Psoas muscle (tissue), 8 donors: ENCODE measurements at places on chromosomes 7 and 10. TPM values are rescaled to one million over a fixed set of nuclear protein-coding genes. Genes with fewer than 3 reads are reported as not detected.

GRCh38 chr7:63112764-63113712 is 885.6 kb upstream of the ZNF722 start:
- no peak for DNase-seq

- DNase-seq, result peak; percentile 68
Measured at GRCh38 chr7:94510582-94511496, 1.2 kb downstream of the CASD1 start.

DNA sequence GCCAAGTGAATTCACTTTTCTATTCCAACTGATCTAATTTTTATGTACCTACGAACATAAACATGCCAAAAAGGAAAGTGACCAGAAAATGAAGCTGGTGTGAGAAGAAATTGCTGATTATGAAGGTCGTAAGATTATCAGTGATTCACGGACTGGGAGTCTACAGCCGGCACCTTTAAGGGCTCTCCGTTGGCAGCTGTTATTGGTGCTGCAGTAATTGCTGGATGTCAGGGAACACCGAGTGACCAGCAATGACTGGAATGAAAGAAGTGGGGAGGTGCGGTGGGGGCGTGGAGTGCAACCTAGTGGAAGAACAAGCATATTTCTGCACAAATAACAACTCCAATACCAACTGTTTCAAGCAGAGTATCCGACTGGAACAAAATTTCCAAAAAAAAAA is 109.8 kb upstream of the TARP start:
- no peak for DNase-seq

GRCh38 chr7:31320675-31321074 is 19.9 kb downstream of the NEUROD6 start:
- no peak for DNase-seq

- DNase-seq, result no peak
Measured at GRCh38 chr7:132580277-132580676, 4.0 kb upstream of the PLXNA4 start.

Gene PNLIPRP1
- total RNA-seq, result not detected

DNA sequence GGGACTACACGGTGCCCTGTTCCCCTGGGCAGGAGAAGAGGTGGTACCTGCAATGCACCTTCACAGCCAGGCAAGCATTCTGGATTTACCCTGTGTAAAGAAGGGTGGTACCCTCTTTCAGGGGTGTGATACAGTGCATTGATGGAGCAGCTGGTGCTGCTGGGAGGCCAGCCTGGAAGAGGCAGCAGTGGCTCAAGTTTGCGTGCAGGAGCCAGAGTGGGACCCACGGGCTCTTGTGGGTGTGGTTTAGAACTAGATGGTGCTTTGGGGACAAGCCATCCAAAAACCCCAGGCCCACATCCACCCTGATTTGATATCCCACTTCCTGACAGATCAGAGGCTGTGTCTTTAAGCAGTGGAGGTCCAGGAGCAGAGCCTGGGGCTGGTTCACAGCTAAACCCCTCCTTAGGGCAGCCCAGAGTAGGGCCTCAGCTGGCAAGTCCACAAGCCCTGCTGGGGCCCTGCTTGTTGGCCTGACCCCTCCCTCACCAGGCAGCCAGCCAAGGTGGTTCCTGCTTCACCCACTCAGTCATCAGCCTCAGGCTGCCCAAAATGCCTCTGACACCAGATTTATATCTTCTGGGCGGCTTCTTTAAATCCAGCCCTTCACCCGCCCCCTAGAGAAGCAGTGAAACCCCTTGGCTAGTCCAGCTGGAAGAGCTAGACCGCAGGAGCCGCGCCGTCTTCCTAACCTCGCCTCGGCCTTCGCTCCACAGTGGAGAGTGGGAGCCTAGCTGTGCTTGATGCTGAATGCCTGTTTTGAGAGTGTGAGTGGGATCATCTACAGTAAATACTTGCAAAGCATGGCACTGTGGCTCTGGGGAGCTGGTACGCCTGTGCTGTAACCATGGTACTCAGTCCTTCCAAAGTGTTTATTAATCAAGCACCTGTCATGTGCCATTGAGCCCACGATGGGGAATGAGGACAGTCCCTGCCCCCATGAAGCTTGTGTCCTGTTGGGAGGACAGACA is 1.4 kb upstream of the ASIC3 start:
- DNase-seq, result peak; percentile 52

Gene CRYGN
- not detected for total RNA-seq

GRCh38 chr10:69855346-69856111 is 53.8 kb downstream of the COL13A1 start:
- DNase-seq, result no peak

- no peak for DNase-seq
Measured at GRCh38 chr10:119025776-119026175, 3.7 kb upstream of the NANOS1 start.

Gene TYW1B
- total RNA-seq, result 1.9 TPM

Gene TMEM140
- 74.1 TPM for total RNA-seq

Gene RPP38
- total RNA-seq, result 17.2 TPM

Gene SPDYE2B
- total RNA-seq, result not detected

DNA sequence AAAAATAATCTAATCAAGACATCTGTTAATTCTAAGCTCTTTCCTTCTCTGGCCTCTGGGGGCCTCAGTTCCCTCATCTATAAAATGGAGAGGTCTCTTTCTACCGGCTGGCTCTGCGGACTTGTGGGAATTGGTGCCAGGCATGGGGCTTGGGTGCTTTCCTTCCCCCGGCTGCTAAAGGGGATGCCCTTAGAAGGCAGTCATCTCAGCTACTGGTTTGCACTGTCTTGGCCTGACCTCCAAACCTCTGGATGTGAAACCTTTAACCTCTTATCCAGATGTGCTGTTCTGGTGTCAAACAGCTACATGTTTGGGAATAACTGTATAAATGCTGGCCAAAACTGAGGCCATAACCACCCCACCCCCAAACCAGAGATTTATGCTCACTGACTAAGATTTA is 320.0 kb downstream of the RPS24 start:
- no peak for DNase-seq

DNA sequence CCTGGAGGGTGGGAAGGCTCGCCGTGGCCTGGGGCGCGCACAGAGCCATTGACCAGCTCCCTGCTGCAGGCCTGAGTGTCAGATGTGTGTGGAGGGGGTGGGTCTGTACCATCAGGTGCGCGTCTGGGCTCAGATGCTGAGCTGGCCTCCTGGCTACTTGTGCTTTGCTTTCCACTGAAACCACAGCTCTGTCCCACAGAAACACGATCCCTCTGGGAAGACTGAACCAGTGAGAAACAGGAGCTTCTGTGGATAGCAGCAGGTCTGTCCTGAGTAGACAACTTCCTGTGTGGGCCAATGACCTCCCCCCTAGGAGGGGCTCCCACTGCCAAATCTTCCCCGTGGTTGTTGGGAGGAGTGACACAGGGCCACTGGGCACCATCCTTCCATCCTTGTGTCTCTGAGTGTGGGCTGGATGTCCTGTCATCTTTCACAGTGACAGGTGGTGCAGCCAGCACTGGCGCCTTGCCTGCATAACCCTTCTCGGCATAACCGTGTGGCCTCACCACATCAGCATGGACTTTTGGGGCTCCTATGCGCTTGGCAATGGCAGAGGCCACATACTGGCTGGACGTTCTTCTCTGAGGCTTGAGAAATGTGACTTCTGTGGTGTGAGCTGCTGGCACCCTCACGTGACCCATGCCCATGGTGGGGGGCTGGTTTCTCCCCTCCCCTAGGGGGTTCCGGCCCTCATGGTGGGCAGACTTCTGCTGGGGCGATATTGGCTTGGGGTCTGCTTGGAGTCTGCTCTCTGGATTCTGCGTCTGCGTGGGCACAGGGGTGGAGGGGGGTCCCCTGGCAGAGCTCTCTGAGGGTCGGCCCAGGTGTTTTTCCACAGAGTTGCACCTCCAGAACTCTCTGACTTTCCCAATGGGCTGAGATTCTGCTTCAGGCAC is 245.5 kb upstream of the GRB10 start:
- DNase-seq, result peak; percentile 55

DNA sequence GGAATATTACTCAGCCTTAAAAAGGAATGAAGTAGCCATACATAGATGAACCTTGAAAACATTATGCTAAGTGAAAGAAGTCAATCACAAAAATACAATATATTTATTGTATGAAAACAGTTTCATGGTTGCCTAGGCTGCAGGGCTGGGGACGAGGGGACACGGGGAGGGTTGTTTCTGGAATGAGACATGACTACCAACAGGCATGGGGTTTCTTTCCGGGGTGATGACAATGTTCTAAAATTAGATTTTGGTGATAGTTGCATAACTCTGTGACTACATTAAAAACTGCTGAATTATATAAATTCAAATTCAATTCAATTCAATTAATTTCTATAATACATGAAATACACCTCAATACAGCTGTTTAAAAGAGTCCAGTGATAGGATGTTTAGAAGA is 88.0 kb downstream of the ARHGAP22 start:
- no peak for DNase-seq

DNA sequence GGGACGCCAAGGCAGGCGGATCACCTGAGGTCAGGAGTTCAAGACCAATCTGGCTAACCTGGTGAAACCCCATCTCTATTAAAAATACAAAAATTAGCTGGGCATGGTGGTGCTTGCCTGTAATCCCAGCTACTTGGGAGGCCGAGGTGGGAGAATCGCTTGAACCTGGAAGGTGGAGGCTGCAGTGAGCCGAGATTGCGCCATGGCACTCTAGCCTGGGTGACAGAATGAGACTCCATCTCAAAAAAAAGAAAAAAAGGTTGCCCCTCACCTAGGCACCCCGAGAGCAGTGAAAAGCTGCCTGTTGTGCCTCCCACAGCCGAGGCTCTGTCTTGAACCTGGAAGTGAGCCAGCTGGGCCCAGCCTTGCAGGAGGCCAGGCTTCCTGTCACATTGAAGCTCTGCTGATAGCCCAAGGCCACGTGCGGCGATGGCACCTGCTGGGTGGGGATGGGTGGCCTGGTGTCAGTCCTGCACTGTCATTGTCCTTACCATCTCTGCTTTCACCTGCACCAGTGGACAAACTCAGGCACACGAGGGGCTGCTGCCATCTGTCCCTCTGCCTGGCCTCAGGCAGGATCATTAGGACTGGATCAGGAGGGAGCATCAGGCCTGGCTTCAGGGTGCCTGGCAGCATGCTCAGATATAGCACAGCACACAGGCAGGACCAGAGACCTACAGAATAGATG is 37.8 kb downstream of the DNAJB12 start:
- DNase-seq, result peak; percentile 73

DNA sequence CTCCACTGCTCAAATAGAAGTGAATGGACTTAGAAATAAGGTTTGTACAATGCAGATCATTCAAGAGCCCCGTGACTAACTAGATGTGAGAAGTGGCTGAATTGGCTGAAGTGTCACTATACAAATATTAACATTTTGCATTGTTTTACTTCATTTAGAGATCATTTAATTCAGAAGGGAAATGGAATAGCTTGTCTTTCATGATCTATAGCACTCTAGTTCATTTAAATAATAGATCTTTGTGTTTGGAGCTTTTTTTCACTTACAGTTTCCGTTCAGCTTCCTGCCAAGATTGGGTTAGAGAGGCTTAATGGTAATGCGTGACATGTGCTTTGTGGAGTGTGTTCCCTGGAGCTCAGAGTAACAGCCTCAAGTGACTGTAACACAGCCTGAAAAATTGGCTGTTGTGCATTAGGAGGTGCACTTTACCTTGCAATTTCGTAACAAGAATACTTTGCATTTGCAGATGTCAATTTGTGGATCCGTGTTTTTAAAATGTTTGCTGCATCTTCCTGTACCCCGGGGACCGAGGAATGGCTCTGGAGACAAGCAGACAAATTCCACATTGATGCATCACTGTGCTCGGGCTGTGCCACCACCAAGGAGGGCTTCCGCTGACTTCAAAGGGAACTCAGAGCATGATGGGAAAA is 170.3 kb downstream of the NRP1 start:
- no peak for DNase-seq

GRCh38 chr7:29039821-29040578 is 81.9 kb upstream of the TRIL start:
- no peak for DNase-seq

DNA sequence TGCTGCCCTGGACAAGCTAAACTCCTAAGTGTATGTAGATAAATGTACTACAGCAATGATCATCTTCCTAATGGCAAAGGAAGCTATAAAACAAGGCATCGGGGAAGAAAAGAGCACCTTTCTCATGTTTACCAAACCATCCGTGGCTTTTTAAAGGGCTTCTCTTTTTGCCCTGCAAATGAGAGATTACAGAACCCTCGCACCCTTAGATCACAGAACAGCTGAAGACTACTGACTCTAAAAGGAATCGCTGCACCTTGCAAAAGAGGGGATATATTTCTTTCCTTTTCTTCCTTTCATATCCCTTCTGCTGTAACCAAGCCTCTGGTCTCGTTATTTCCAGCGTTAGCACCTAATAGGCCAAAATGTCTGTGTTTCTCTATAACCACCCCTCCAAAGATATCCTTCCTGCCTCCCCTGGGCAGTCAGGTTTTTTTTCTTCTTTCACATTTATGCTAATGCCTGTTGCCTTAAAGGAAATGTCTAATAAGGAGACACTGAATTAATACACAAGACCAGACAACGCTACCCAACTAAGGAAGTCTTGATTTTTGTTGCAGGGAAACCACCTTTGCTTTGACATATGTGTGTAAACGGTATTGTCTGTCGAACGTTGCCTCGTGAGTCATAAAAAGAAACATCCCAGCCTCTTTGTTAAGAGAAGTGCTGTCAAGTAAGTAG is 10.5 kb downstream of the ST8SIA6 start:
- DNase-seq, result no peak

DNA sequence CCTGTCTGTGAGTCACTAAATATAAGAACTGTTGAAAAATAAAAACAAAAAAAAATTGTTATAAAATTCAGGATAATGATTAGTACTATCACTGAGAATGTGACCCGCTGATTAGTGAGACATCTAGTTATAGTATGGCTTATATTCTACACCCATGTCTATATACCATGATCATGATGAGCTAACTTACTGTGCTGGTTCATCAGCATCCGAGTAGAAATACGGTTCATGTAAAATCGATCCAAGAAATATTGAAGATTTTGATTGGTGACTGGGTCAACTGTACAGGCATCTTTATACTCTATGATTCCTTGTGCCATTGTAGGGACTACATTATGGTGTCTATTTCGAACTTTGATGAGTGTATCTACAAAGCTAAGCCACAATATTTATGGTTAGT is 3.7 kb downstream of the PDK4 start:
- DNase-seq, result no peak

GRCh38 chr10:124110882-124111281 is 17.5 kb upstream of the CHST15 start:
- no peak for DNase-seq

Gene SPDYE6
- not detected for total RNA-seq

Gene GBF1
- 40.8 TPM for total RNA-seq

GRCh38 chr7:26413007-26413691 is 121.5 kb downstream of the SNX10 start:
- DNase-seq, result no peak

DNA sequence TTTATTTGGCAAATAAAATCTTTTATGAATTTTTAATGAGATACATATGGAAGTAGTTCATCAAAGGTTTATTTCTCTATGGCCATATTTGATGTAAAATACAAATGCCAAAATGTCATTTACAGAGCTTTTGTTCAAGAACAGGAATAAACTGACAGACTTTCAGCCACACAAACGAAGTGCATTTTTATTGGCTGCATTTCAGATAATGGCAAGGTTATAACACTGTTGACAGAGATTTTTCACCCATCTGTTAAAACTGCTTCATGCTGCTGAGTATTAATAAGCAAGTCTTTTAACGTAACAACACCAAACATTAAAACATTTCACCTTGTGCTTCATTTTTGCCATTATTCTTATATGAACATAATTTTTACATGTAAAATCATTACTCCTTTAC is 254.4 kb downstream of the ANKRD7 start:
- no peak for DNase-seq

GRCh38 chr7:31788445-31788844 is 101.4 kb downstream of the PPP1R17 start:
- no peak for DNase-seq
